ENCODE measurements at places on chromosomes 2 and 18.

DNA sequence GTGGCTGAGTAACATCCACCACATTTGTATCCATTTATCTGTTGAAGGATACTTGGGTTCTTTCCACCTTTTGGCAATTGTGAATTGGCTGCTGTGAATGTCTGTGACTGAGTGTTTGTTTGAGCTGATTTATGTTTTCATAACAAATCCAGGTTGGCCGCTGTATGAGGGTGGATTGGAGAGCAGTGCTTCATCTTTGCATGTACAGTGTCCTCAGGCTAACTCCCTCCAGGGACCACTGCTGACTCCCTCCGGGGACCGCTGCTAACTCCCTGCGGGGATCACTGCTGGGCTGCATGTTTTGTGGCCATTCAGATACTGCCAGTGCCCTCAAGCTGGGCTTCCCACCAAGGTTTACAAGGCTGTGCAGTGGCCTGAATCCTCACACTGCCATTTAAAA lies 10.2 kb downstream of the BOK start:
- DNase-seq = no peak

DNA sequence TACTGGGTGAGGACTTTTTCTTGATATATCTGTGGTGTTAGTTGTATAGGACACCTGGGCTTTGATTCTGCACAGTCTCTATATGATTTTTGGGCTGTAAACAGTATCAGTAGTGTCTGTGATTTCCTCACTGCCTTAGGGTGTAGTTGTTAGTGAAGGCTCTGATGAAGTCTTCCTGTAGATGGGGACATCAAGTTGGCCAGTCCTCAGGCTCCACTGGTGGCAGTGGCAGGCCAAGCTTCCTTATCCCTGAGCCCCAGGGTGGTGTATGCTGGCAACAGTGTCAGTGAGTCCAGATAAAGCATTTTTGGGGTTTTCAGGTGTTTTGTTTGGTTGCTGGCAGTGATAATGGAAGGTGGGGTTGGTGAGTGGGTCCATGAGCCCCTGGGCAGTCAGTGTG lies 961.4 kb downstream of the DSC3 start:
- DNase-seq = no peak

DNA sequence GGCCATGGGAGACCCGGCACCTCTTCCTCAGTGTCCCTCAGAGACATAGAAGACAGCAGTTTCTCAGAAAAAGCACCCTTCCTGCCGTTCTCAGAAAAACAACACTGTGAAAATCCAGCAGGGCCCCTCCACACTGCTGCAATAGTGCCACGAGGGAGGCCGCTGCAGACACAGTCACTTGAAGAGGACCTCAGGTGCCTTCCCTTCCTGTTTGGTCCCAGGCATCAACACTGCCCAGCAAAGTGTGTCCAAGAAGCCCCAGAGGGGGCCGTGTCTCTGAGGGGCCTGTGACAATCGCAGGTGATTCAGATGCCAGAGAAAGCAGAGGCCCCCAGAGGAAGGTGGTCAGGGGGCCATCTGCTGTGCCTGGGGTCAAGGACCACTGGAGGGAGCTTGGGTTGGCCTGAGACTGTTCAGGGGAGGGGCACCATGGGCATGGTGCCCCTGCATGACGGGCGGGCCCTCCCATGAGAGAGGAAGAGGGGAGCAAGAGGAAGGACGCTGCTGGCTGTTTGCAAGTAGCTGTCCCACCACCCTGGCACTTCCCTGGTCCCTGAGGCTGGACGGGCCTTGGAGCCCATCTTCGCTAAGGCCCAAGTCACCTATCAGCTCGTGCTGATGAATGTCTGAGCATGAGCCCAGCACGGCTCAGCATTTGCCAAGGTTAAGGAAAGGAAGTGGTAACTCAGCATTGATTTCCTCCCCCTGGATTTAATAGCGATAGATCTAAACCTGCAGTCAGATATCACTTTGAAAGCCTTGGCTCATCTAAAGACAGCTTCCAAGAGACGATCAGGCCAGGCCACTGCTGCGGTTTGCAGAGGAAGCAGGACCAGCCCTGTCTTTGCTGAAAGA lies 9.1 kb downstream of the TWIST2 start:
- DNase-seq = no peak

DNA sequence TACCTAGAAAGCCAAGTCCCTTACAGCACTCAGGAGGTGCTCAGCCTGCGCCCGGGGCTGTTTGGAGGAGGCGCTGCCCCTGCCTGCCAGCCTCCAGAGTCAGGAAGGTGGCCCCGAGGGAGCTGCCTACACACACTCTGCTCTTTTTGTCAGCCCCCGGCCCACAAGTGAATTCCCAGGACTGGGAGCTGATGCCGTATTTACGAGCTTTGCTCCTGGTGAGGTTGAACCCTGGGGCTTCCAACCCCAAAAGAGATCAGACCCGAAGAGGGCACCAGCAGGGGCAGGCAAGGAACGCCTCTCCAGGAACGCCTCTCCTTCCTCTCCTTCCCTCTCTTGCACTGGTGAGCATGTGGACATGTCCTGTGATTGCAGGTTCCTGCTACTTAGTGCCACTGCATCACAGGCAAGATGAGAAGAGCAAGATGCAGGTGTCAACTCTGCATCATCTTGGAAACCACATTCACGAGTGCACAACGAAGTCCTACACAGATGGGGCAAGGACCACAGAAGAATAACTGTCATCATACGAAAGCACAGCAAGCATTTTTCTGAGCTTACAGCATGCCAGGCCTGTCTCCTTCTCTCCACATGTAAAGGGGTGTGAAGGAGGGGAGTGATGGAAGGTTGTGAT lies 126.7 kb downstream of the NDUFA10 start:
- no peak for DNase-seq

DNA sequence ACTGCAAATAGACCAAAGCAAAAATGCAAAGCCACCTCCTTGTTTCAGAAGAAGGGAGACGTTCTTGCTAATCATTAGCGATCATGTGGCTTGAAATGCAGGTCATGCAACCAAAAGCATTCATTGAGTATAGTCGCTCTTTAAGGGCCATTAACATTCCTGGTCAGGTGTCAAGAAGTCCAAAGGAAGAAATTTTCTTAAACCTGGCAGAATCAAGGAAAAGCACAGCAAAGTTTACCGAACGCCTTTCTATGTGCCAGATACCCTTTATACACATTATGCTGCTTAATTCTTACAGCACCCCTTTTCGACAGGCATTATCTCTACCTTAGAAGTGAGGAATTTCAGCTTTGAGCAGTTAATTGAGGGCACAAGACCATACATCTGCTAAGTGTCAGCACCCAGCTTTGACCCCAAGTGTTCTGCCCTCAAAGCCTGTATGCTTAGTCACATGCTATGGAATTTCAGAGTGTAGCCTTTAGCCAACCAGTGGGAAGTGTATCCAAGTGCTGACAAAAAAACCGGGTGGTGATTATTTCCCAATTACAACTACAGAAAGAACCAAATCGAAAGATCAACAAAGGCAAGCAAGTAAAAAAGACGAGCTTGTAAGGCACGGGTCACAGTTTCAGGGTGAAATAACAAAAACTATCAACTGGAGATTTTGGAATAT lies 70.8 kb downstream of the EPHA4 start:
- no peak for DNase-seq

DNA sequence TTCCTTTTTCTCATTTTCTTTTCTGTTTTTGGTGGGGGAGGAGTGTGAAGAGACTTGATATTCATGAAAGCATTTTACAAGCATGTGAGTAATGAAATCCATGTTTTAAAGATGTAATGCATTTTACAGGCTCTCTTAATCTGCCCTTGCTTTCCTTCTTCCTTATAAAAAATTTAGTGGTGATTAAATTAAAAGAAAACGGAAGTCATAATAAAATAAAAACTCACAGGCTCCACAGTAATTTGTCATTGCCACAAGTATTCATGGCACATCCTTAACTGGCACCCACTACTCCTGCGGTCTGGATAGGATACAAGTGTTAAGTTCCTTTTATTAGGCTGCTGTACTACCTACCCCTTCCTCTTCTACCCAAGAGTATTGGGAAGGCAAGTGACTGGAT lies 241.2 kb downstream of the SLC4A3 start:
- DNase-seq = no peak

DNA sequence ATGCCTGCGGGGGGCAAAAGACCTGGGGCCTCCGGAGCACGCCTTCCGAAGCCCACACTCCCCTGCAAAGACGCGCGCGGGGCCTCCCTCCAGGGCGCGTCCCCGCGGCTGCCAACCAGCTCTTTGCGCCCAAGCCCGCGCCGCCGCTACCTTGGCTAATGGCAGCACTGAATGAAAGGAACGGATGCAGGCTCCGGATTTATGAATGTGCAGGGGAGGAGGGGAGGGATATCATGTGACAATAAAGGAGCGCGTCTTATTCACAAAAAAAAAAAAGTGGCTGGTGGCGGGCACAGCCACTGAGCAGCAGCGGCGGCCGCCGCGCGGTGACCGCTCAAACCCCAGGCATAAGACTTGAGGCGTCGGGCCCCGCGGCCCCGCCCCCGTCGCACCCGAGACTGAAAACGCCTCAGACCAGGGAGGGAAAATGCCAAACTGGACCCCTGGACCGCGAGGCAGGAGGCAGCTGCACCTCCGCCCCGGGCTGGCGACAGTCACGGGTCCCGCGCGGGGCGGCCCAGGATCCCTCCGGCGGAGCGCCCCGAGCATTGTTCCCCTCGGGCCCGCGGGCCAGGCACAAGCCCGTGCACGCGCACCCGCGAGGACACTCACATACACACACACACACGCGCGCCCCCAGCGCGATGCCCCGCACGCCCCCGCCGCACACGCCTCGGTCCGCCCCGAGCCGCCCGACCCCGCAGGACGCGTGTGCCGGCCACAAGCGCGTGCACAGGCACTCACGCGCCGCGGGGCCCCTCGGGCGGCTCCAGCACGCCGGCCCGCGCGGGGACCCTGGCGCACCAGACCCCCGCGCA lies 1.6 kb downstream of the SPRED2 start:
- DNase-seq = peak; percentile 63

- peak; percentile 88 for DNase-seq
These were observed at the start of gene FBXO36 for GRCh38 chr2:229922449-229923386. FBXO36 (plus strand) TSS chr2:229922503; CDS start chr2:229922514, 11 bp downstream.

DNA sequence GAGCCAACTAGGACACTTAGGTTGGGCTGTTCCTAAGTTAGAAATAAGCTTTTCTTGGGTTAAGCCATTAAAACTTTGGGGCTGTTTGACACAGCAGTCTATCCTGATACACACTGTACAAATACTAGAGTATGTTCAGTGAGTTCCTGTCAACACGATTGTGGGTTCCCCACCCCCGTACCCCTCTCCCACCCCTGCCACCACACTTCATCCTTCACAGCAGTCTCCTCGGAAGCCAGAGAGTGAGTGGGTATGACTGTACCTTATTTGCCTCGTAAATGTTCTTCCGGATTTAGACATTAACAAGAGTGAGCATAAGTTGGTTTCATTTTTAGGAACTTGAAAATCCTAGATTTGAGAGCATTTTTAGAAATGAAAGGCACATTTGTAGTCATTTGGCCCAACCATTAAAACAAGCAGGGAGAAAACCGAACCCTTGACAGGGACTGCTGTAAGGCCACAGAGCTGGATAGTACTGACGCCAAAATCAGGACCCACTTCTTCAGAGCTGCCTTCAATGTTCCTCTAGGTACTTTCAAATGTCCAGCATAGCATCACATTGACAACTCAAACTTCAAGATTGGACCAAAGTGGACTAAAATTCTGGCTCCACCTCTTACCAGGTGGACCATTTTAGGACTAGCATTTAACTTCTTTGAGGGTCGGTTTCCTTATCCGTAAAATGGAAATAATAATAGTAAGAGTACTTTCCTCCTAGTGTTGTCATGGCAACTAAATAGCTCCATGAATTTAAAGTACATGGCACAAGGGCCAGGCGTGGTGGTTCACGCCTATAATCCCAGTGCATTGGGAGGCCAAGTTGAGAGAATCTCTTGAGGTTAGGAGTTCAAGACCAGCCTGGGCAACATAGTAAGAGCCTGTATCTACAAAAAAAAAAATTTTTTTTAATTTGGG lies 166.3 kb upstream of the SERTAD2 start:
- DNase-seq = peak; percentile 49

GRCh38 chr2:43798300-43798699 lies 24.5 kb downstream of the DYNC2LI1 start:
- no peak for DNase-seq

- no peak for DNase-seq
These were observed 22.3 kb downstream of the ATP8B1 start for GRCh38 chr18:57780706-57781347.

DNA sequence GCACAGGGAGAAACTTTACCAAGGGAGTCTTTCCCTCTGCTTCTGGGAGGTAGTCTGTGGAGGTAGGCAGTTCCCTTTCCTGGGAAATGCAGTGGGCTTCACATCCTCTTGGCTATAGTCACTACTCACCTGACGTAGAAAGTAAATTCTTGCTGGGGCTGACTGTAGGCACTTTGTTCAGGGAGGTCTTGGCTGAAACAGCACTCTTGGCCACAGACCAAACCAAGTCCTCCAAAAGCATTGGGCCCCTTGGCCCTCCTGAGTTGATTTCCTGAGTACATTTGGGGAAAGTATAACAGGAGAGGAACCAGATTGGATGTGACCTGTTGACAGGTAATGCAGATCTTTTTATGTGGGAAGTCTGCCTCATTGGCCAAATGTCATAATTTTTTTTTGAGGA lies 108.9 kb downstream of the MGAT5 start:
- DNase-seq = no peak

DNA sequence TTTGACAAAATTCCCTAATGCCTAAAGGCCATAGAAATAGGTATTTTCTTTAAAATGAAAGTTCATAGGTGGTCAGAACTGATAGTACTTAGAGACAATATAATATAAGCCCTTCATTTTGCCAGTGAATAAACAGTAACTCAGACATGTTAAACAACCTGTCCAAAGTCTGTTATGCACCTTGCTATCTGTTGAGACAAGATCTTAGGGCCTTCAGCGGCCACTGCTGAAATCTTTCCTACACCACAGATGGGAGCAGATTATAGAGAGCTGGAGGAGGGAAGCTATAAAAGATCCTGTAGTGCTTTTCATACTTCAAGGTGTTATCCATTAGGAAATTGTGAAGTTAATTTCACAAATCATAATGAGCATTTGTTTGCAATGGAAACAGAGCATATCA lies 13.8 kb downstream of the CERKL start:
- DNase-seq = no peak

DNA sequence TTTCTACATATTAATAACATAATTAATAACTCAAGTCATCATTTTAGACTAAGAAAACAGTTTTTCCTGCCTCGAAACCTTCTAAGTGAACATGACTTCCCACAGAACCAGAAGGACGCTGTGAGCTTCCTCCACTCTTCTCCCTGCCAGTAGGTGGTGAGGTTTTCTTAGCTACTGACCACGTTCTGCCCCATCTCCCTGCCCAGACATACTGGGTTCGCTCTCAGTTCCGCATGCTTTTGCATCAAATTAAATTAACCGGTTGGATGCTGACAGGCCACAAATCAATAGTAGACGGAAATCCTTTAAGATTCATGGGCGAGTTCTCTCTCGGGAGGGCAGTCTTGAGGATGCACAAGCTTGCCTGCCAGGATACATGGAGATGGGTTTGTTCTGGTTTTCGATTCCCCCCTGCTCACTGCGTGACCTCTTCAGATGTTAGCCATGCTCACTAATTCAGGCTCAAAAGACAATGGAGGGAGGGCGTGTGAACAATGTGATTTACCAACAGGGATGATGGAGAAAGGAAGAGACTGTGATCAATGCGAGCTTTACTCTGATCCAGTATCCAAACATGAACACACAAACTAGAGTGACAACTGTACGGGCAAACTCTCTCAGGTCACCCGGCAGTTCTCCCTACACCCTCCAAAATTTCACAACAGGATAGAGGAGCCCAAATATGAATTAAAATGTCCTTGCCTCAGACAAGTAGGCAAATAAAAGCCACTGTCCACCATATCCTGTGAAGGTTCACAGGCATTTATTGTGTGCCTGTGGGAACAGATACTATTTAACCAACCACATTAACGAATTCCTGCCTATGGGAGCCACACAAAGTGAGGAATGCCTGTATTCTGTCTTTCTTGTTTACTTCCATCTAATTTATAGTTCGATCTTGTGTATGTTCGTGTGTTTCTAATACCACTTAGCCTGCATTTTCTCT lies 375.7 kb downstream of the EIPR1 start:
- DNase-seq = no peak
